Cortex of kidney (tissue), 1 donor: ENCODE measurements at places on chromosomes 11 and 22.

DNA sequence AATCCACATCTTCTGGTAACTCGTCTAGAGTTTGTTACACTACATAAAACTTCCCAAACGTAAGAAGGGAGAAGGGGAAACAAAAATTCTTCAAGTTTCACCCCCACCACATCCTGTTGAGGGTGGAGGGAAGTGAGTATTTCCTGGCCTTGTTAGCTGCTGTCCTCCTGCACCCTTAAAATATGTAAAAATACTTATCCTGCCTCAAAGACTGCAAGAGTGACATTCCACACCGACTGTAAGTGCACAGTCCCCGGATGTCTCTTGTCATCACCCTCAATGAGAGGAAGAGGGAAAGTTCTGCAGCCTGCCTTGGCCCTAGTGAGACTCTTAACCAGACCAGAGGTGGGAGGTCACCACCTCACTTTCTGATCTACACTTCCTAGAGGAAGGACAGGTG lies 3.3 kb downstream of the TMEM121B start:
- DNase-seq: no peak

GRCh38 chr11:35618497-35619115 lies 346 bp downstream of the FJX1 start:
- DNase-seq: no peak

GRCh38 chr11:110130642-110131238 lies 37.5 kb downstream of the ZC3H12C start:
- DNase-seq: no peak

DNA sequence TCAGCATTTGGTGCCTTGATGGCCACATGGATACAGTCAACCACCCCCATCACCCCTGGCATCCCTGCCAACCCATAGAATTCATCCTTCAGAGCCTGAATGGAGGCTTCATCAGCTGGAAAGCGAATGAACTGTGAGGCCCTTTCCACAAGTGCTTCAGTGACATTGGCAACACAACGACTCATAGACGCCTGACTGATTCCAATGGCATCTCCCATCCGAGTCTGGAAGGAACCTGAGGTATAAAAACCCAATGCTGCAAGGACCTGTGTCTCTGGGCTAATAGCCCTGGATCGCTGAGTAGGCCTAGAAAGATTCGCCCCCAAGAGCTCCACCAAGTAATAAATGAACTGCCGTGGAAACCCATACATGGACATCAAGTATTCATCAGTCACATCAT lies 1.3 kb downstream of the HARBI1 start:
- no peak for DNase-seq

DNA sequence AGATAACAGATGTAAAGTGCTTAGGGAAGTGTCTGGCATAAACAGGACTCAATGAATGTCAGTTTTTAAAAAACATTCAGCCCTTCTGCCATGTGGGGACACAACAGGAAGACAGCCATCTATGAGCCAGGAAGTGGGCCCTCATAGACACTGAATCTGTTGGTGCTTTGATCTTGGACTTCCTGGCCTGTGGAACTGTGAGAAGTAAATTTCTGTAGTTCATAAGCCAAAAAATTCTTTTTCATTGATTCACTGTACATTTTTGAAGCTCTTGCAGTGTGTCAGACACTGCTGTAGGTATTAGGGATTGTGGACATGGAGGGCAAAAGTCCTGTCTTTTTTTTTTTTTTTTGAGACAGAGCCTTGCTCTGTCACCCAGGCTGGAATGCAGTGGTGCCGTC lies 188.6 kb downstream of the HIPK3 start:
- DNase-seq: no peak

- no peak for DNase-seq
Observed at GRCh38 chr11:33885338-33886005, 6.4 kb downstream of the LMO2 start.
